ENCODE measurements at places on chromosomes 4 and X.

DNA sequence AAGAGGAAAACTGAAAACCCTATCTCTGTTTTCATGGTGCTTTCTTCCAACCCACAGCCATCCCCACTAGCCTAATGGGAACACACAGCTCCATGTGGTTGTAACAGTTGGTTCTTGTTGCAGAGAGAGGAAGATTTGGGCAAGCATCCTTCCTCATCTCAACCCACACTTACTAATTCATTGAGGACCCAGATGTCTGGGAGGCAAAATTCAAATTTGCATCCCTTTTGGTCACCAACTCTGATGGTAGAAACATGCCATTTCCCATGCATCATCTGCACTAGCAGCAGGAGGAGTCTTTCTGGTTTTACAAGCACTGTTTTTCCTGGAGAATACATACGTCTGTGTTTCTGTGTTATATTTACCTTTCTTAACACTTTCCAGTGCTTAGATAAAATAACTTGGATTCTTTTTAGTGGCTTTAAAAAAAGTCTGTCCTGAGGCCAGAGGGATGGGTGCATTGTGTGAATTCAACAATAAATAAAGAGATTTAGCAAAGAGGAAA lies 301.0 kb downstream of the KCTD8 start:
- no peak for DNase-seq

DNA sequence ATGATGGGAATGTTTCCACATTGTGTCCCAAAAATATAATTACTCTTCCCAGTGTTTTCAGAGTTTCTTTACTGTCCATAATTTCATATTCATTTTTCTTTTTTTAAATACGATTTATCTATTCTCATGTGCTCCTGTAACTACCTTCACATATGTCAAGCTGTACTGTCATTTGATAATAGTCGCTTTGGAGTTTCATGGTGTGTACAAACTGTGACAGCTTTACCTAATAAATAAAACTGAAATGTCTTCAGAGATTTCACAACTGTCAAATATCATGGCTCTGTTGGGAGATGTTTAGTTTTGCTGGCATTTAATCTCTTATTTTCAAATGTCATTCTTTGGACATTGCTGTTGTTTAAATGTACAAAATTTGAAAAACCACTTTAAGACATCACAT lies 450.2 kb downstream of the TLL1 start:
- DNase-seq = no peak

DNA sequence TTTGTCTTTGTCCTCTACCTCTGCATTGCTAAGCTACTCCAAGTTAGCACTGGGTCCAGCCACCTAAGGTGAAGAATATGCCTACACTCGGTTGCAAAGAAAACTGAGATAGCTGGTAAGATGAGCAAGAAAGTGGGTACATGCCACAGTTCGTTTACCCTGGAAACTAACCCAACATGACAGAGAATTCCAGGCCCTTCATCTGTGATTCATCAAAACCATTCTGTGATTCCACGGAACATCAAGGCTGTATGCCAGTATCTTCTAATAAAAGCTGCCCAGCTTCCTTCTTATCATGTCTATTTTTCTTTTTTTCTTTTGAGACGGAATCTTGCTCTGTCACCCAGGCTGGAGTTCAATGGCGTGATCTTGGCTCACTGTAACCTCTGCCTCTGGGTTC lies 58.7 kb upstream of the SPANXC start:
- DNase-seq = no peak

DNA sequence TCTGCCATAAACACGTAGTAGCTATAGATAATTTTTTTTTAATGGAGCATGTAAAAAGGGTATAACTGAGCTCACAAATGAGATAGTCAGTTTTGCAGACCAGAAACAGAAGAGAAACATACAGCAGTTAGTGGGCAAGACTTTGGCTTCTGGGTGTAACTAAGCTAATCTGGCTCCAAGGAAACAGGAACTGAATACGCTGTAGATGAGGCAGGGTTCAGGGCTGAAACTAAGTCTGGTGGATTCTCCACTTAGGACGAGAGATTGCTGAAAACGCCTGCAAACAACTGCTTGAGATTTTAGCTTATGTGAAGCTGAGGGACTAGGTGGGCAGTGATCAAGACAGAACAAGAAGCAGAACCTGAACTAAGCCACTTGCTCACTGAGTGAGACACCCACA lies 91.7 kb downstream of the SMIM20 start:
- DNase-seq = no peak

DNA sequence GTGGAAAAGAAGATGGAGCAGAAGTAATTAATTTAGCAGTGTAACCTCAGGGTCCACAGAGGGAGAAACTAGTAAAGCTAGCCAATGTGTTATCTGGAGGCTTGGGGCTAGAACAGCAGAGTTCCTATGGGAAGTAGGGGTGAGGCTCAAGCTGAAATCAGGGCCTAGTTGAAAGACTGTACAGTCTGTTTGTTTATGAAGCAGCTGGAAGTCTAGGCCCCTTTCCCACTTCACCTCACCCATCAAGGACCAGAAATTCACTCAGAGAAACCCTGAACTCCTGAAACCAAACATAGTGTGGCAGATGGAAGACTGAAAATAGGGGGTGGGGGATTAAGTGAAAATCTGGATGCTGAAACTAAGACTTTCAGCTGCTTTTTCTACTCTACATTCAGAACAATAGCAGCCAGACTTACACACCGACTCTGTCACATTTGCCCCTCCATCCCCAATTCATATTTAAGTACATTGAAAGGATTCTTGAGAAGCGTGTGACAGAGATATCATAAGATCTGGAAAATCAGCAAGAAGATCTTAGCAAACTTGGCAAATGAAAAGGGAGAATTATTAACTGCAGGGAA lies 32.6 kb upstream of the FAM241A start:
- DNase-seq = no peak

GRCh38 chr4:34193451-34194154 lies 2050.7 kb downstream of the ARAP2 start:
- no peak for DNase-seq

- DNase-seq = no peak
Measured at GRCh38 chr4:153448003-153448731, 18.0 kb upstream of the TMEM131L start.

DNA sequence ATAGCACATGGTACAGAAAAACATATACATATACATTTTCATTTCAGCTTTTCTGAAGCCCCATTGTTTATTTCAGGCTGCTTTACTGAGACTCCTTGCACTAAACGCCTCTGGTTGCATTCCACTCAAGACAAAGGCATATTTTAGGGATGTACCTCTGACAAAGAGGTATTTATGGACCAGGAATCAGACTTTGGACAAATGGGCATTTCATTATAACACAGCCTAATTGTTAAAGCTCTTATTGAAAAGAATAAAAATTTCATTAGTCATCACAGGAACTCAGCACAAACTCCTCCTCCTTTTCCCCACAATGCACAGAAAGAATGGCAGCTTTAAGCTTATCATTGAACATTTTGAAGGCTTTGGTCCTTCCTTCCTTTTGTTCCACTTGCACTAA lies 62.9 kb upstream of the UGT8 start:
- DNase-seq = no peak

- DNase-seq = no peak
Measured at GRCh38 chrX:37959212-37960021, 46.9 kb upstream of the SYTL5 start.

GRCh38 chr4:40603281-40603680 lies 26.4 kb downstream of the RBM47 start:
- DNase-seq = no peak

DNA sequence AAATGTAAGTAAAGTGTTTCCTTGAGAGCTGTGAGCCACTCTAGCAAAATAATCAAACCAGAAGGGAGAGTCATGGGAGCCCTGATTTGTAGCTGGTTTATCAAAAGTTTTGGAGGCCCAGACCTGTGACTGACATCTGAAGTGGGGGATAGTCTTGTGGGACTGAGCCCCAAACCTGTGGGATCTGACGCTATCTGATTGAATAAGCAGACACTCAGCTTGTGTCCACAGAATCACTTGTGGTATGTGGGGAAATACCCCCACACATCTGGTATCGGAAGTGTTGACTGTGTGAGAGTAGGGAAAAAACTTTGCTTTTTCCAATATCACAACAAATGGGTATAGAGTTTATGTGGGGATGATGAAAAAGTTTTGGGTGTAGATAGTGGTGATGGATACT lies 35.4 kb downstream of the FUNDC1 start:
- no peak for DNase-seq

GRCh38 chr4:75343333-75343732 lies 170.9 kb downstream of the RCHY1 start:
- no peak for DNase-seq

GRCh38 chr4:42672359-42673081 lies 15.6 kb upstream of the ATP8A1 start:
- DNase-seq = no peak

GRCh38 chr4:177185151-177185550 lies 124.5 kb upstream of the NEIL3 start:
- no peak for DNase-seq

DNA sequence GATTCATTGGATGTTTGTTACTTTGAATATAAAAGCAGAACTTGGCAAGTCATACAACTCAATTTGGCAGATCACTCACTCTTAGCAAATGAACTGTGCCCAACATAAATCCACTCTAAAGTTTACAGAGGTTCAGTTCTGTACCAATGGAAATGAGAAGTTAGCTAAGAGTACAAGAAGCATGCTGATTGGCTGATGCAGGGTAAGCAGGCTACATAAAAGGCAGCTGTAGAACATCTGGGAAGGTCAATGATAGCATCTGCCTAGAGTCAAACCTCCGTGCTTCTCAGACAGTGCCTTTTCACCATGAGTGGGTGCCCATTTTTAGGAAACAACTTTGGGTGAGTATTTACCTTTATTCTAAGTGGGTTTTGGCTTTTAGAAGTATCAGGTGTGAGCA lies at the start of gene TDO2:
TSS of gene TDO2 (plus strand) at position 244 of the 400 bp plus-strand sequence. CDS start at position 307, 63 bp downstream.
- DNase-seq = no peak

- no peak for DNase-seq
Measured at GRCh38 chr4:21514022-21514694, 434.4 kb downstream of the KCNIP4 start.

GRCh38 chrX:97016106-97016505 lies 132.4 kb downstream of the RPA4 start:
- no peak for DNase-seq

DNA sequence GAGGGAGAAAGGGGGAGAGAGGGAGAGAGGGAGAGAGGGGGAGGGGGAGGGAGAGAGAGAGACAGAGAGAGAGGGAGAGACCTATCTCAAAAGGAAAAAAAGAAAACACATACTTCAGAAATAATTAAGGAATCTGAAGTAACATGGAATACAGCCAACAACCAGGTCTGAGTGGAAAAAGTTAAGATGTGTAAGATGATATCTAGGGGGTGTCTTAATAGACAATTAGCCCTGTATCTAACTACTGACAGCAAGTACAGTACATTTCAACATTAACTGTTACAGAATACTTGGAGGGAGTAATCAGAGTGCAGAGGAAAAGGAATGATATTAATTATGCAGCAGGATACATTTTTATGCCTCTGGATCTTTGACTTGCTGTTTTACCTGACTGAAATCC lies 22.4 kb downstream of the NUP54 start:
- no peak for DNase-seq

GRCh38 chr4:19850909-19851308 lies 400.8 kb upstream of the SLIT2 start:
- DNase-seq = no peak

DNA sequence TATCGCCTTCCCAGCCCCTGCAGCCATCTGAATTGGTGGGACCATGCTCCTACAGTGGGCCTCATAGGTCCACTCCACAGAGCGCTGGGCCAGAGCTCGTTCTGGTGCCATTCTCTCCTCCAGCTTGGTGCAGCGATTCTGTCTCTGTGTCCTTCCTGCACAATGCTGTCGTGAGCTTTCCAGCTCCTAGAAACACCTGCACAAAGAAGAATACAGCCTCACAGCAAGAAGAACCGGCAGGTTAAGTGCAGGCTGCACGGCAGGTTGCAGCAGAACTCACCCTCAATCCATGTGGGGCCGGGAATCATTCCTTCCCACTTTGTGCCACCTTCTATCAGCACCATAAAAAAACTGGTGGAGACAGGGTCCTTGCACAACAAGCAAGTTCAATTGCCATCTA lies 101.2 kb upstream of the ENPP6 start:
- DNase-seq = no peak

DNA sequence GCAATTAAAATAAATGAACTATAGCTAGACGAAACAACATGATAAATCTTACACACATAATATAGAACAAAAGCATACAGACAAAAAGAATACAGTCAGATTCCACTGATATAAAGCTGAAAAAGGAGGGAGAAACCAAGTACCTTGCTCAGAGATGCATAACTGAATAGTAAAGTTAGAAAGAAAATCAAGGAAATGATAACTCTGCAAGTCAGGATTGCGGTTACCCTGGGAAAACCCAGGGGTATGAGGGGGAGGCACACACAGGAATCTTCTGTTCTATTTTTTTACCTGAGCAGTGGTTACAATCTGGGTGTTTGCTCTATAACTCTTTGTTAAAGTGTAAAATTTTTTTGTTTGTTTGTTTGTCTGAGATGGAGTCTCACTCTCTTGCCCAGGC lies 209.1 kb downstream of the CBR4 start:
- no peak for DNase-seq

DNA sequence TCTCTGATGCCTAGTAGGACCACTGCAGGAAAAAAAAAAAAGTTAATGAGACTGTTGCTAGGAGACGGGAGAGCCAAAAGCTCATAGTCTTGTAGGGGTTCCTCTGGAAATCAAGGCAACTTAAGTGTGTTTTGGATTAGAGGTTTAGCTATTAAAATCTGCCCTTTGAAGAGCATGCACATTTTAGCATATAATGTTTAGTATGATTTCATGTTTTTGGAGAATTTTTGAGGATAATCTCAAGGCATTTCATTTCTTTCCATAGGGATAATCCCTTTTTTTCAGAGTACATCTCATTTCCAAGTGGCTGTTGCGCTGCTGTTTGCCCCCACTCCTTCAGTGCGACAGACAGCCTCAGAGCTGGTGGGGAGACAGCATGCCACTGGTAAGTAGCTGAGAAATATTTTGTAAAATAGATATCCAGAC lies at the start of gene LINC00632:
TSS of gene LINC00632 (plus strand) at position 339 of the 426 bp plus-strand sequence.
- DNase-seq = no peak

DNA sequence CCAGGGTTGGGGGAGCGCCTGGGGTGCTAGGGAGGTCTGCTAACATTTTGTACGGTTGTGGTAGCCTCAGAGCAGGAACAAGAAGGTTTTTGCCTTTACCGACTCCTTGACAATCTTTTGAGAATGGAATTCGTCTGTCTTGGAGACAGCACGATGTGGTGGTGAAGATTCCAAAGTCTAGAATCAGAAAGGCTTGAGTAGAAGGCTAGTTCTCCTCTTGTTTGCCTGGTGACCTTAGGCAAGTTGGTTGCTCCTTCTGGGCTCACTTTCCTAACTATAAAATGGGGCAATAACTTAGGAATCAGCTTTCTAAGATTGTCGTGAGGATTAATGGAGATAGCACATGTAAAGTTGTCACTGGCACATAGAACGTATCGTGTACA lies 741 bp downstream of the FAM47E start:
- DNase-seq = no peak

GRCh38 chr4:84403656-84404055 lies 95.4 kb downstream of the NKX6-1 start:
- DNase-seq = no peak

DNA sequence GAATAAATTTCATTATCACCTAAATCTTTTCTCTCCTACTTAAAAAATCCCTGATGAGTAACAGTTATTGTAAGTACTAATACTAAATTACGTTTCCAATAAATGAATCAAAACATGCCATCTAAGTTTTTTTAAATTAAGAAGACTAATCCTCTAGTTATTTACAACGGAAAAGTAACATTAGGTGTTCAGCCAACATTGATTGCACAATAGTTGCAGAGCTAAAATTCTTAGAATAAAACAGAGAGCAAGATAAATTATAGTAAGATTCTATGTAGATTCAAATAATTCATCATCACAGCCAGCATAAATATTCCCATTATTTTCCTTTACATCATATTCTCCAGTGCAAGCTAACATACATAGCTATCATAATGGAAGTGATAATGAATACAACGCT lies 139.2 kb downstream of the HDX start:
- DNase-seq = no peak

All from effector memory CD8-positive, alpha-beta T cell (primary cell).